GM12864 (cell line): ENCODE measurements at places on chromosomes 11 and 22.

- DNase-seq, result no peak
Observed at GRCh38 chr22:38201371-38201710, 453 bp upstream of the MAFF start.

DNA sequence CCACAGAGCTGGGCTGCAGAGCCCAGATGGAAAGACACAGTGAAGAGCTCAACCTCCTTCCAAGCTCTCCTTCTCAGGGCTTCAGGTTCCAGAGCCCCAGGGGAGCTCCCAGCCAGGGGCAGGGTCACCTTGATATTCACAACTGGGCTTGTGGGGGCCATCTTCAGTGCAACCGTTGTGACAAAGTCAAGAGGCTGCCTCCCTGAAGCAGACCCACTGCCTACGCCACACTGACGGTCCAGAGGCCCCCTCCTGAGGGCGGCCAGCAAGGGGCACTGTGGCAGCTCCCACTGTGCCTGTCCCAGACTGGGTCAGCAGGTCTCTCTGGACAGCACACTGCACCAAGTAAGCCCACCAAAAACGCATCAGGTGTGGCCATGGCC lies 84.1 kb downstream of the DGCR2 start:
- no peak for DNase-seq

- no peak for DNase-seq
Observed at GRCh38 chr11:65185869-65186341, 4.2 kb downstream of the CAPN1 start.

GRCh38 chr22:42661985-42662831 lies 13.0 kb upstream of the CYB5R3 start:
- no peak for DNase-seq

- no peak for DNase-seq
Observed at GRCh38 chr22:39777716-39778454, 115.7 kb downstream of the ENTHD1 start.

- no peak for DNase-seq
Observed at GRCh38 chr11:71239581-71239980, 12.8 kb downstream of the SHANK2 start.

DNA sequence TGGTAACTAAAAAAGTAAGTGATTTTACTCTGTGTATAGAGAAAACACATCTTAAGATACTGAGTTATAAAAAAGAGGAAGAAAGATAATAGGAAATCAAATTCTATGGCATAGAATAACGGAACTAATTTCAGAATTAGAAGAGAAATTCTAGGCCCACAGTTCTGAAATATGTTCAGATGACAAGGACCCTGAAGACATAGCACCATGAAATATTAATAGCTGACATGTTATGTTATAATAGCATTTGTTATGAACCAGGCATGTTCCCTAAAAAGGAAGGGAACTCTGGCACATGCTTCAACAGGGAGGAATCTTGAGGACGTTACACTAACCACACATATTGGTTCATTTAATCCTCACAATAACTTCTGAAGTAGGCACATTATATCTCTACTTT lies 32.7 kb downstream of the PRDM10 start:
- DNase-seq, result no peak

DNA sequence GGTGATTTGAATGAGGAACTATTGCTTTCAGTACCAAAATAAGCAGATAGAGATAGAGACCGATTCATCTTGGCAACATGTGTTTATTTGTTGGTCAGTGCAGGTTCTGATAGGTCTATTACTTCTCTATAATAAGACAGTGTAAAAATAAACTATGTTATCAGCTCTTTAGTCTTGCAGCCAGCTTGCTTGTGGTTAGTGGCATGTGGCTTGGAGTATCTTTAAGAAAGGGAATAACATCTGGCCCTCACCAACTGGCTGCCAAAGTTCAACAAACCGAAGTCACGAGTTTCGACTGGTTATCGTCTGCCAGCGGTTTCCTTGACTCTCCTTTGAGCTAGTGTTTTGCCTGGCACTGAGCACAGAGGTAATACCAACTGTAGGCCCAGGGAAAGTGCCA lies 71.8 kb downstream of the CTTN start:
- peak; percentile 37 for DNase-seq

GRCh38 chr22:21937041-21937820 lies 15.4 kb downstream of the PPM1F start:
- no peak for DNase-seq

DNA sequence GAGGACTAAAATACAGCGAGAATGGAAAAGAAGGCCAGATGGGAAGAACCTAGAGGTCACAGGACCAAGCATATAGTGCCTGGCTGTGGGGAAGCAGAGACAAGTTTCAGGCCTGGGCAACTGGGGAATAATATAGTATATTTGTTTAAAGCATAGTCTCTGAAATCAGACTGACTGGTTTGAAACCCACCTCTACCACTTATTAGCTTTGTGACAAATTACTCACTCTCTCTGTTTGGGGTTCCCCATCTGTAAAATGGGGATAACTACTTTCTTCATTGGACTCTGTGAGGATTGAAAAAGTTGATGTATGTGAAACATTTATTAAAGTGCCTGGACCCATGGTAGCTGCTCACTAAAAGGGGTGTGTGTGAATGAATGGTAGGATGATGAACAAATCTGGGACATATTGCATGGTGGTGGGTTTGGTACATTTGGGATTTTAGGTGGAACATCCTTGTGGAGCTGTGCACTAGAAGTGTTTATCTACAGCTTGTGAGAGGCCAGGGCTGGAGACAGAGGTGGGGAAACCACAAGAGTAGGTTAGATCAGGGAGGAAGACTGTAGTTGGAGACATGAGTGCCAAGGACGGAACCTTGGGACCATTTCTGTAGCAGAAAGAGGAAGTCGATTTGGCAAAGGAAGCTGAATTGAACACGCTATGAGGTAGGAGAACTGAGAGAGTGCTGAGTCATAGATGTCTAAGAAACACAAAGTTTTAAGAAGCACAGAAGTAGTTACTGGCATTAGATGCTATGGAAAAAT lies 52.6 kb downstream of the SWAP70 start:
- DNase-seq, result peak; percentile 89
